ENCODE measurements at places on chromosomes 3 and 15. TPM values are rescaled to one million over a fixed set of nuclear protein-coding genes. Genes with fewer than 3 reads are reported as not detected.

The SLCO2A1 gene
- total RNA-seq = under 0.01 TPM

GRCh38 chr15:64288999-64289398, 67.0 kb downstream of the CSNK1G1 start:
- no peak overlapping the region for H3K27ac ChIP-seq
- H3K4me3 ChIP-seq = no peak overlapping the region
- H3K36me3 ChIP-seq = peaks cover 2% of the 10 kb centered on the region

The GNAT1 gene
- not detected for total RNA-seq

The CDHR4 gene
- total RNA-seq = not detected

DNA sequence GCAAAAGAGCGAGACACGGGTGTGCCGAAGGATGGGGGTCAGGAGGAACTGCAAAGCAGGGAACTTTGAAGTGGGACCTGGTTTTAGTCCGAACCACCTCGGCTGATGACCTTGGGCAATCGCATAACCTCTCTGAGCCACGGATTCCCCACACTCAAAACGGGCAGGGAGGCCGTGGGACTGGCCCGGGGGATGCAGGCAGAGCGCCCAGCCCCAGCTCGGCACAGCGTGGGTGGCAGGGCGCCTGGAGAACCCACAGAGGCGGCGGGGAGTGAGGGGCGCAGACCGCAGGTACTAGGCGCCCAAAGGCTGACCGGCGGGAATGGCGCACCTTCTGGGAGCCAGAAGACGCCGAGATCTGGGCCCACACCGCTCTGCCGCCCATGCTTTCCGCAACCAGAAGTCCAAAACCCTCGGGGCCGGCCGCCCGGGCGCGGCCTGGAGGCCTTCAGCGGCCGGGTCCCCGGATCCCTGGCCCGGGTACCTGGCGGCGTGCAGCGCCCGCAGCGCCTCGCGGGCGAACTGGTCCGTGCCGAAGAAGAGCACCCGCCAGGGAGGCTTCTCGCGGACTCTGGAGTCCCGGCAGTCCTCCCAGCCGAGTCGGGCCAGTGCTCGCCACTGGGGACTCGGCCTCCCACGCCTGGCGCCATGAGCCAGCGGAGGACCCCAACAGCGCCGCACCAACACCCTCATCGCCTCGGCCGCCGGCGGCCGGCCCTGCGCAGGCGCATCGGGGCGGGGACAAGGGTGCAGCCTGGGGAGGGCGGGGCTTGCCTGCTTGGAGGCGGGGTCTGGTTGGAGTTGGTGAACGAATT, at the start of gene MTFMT:
Gene MTFMT, minus strand, starts transcription at position 719 of the 815 bp plus-strand sequence. Its CDS starts 26 bp downstream, at position 693.
- peaks cover 2% of the 10 kb centered on the region for H3K4me1 ChIP-seq
- peak; percentile 68 for DNase-seq
- H3K36me3 ChIP-seq = peaks cover 9% of the 10 kb centered on the region
- H3K27ac ChIP-seq = peak within 1 kb of the TSS; percentile 66

DNA sequence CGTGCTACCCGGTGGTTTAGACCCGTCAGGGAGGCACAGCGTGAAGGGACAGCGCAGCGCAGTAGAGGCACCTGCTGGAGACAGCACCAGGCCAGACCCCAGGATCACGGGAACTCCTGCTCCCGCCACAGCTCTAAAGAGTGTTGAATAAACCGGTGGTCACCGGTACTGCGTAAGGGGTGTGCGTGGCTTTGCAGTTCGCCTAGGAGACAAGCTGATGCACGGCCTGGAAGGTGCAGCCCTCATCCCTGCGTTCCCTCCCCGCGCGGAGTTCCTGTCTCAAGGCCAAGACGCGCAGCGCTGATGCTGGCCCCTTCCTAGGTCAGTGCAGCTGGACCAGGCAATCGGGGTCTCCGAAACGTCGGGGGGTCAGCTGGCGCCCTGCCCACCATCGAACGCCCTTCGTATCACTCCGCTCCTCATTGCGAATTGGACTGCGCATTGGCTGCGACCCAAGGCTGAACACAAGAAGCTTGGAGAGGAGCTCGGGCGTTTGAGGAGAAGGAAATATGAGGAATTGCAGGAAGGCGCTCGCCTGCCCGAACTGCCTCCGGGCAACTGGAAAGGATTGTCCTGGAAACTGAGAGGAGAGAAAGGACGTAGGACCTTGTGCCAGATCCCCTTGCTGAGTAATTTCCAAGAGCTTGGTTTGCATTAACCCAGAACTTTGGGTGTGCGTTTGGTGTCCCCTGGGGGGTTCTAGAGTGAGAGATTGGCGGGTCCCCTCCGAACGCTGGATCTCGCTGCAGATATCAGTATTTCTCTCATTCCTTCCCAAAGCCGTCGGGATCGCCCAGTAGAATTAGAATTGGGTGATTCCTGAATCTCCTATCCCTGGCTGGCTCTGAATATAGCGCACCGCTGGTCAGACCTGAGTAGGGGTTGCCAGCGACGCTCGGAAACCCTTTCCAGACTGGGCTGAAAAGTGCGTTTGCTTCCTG, 2.3 kb upstream of the SOX14 start:
- H3K4me3 ChIP-seq = no peak overlapping the region
- no peaks in the 10 kb centered on the region for H3K4me1 ChIP-seq
- H3K36me3 ChIP-seq = no peaks in the 10 kb centered on the region
- no peak overlapping the region for H3K27ac ChIP-seq

GRCh38 chr3:157333551-157333991, 103.1 kb upstream of the PTX3 start:
- H3K27ac ChIP-seq = peak overlapping the region; percentile 7
- H3K4me1 ChIP-seq = peaks cover 15% of the 10 kb centered on the region
- peak; percentile 90 for DNase-seq
- no peak overlapping the region for H3K4me3 ChIP-seq

All from IMR-90 (cell line).